ENCODE measurements at places on chromosomes 5 and 9.

GRCh38 chr9:33263131-33264002, 1.1 kb downstream of the BAG1 start:
- DNase-seq: peak; percentile 3

DNA sequence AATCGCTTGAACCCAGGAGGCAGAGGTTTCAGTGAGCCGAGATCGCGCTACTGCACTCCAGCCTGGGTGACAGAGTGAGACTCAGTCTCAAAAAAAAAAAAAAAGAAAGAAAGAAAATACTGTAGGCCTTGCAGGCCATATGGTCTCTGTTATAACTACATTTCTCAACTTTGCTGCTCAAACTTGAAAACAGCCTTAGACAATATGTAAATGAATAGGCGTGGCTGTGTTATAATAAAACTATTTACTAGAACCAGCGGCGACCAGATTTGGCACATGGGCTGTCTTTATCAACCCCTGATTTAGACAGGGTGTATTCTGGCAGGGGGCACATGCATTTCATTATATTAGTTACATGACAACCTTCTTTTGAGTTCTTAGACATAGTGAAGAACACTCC, 130.0 kb downstream of the C9orf152 start:
- no peak for DNase-seq

- no peak for DNase-seq
Observed at GRCh38 chr5:41649659-41650058, 139.3 kb upstream of the PLCXD3 start.

- DNase-seq: no peak
Observed at GRCh38 chr5:61991866-61992265, 314.1 kb upstream of the KIF2A start.

- DNase-seq: no peak
Observed at GRCh38 chr5:54332720-54333119, 22.3 kb upstream of the ARL15 start.

- no peak for DNase-seq
Observed at GRCh38 chr5:147882586-147883313, 4.2 kb downstream of the SCGB3A2 start.

GRCh38 chr9:93447655-93448054, 3.8 kb upstream of the FAM120A start:
- no peak for DNase-seq

GRCh38 chr5:23274171-23274570, 233.2 kb upstream of the PRDM9 start:
- no peak for DNase-seq

DNA sequence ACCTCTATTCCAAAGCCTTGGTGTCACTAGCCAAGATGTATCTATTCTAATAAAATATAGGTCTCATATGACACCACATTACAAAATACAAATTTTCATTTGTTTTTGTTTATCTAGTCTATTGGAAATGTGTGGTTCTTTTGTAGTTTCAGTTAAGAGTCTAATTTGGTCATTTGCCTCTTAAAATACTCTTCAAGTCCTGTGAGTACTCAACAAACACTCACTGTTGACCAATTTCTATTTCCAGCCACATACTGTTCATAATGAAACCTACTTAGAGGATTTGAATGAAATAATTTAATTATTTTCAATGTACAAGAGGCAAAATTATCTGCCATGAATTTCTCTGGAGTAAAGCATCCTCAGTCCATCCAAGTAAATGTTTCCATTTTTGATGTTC, 40.6 kb downstream of the SLC1A3 start:
- no peak for DNase-seq

All from CD4-positive, alpha-beta T cell treated with Interleukin-15 for 4 hours (primary cell).